ENCODE measurements at places on chromosomes 16 and 17.

DNA sequence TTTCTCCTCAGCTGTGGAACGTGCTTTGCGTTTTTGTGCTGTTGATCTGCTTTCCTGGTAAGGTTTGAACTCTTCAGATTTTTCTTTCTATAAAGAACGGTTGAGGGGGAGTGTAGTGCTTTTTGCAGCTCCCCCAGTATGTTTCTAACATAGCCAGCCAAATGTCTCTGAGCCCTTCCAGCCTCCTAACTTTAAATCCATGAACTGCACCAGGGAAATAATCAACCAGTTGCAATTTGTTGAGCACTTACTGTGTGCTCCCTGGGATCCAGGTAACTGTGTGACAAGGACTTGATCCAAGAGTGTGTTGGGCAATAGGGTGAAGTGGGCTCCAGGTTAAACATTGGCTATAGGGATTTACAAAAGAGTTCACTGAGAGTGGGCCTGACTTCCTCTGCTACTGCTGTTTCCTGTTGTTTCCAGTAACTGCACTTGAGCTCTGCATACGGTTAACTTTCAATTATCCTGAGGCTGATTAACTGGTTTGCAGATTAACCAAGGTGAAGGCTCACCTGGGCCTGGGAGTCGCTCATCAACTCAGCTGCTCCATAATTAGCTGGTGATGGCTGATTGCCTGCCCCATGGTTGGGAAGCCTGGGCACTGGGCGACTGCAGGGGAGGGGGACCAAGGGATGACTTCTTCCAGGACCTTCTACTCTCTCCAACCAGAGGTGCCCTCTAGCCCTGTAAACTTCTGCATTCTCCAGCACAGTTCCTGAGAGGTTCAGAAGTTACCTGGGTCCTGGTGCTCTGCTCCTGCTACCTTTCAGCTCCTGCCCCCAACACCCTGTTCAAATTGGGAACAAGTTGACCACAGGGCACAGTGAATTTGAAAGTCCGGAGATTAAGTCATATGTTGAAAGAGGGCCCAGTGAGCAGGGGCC is 19.5 kb downstream of the HLF start:
- DNase-seq = no peak

DNA sequence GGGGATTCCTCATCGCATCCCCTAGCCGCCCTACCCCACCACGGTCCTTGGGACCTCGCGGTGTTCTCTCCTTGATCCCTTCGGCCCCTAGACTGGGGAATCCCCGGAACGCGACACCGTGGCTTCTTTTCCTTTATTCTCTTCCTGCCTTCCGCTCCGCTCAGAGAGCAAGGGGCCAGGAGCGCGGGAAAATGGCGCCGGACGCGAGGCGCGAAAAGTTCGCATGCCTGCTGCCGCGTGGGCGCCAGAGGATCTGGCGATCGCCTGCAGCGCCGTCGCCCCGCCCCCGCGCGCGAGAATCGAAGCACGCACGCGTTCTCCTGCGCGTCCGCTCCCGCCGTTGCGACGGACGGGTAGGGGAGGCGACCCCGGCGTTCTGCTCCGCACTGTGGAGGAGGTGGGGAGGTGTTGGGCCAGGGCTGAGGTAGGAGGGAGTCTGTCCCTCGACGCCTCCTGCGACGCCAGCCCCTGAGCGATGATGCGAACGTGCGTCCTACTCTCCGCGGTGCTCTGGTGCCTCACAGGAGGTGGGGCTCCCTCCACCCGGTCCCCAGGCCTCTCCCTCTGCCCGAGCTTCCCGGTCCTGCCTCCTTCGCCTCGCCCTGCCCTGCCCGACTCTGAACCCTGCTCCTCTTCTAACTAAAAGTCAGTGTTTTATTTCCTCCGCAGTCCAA is at the start of gene ZPBP2:
Gene ZPBP2, plus strand, starts transcription at position 323 of the 674 bp plus-strand sequence. Its CDS starts 153 bp downstream, at position 476.
- no peak for DNase-seq

DNA sequence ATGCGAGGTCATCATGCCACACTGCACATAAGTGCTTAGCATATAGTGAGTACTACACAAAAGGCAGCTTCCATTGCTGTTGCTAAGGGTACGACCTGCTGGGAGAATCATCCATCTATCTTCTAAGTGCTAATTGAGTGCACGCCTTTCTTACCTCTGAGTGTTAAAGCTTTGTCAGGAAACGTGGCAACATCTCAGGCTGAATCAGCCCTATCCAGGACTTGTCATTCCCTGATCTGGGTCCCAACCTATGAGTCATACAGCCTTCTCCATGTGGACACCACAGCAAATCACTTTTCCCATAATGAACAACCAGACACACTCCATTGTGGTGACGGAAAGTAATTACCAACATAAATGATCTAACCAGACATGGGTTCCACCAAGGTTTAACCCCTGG is 201.1 kb upstream of the MAF start:
- no peak for DNase-seq

DNA sequence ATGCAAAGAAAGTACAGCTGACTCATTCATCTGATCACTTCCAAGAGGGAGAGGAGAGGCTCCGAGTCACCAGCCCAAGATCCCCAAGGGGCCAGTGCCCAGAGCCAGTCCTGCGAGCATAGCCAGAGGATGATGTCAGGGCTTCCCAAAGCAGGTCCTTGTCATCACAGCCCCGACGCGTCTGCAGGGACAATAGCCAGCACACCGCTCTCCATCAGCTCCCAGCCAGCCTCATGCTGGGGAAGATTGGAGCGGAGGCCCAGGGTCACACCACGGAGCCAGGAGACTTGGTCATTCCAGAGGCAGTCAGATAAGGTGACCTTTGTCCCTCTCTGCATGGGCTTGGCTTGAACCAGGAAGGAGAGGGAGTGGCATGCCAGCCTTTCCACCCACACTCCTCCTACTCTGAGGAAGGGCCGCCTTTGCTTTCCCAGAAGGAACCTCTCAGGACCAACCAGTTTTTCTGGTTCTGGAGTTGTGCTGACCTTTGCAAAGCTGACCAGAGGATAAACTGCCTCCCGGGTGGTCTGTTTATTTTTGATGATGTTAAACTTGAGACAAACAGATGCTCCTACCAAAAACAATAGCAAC is 58.3 kb upstream of the ARHGAP44 start:
- DNase-seq = no peak

GRCh38 chr16:86044881-86045590 is 146.1 kb downstream of the IRF8 start:
- no peak for DNase-seq

DNA sequence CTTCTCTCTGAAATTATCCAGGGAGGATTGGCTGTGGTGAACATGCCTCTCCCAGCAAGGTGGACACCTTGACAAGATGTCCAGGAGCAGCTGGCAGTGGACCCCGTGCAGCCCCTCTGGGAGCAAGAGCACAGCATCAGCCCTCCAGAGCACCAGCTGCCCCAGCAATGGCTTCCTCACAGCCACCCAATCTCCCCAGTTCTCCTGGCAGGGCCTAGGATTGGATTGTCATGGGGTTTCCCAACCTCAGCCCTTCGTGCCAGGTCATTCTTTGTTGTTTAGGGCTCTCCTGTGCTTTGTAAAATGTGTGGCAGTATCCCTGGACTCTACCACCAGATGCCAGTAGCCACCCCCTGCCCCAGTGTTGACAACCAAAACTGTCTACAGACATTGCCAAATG is 1.8 kb upstream of the KRT36 start:
- no peak for DNase-seq

GRCh38 chr17:46056800-46057304 is 57.8 kb downstream of the STH start:
- DNase-seq = peak; percentile 85

DNA sequence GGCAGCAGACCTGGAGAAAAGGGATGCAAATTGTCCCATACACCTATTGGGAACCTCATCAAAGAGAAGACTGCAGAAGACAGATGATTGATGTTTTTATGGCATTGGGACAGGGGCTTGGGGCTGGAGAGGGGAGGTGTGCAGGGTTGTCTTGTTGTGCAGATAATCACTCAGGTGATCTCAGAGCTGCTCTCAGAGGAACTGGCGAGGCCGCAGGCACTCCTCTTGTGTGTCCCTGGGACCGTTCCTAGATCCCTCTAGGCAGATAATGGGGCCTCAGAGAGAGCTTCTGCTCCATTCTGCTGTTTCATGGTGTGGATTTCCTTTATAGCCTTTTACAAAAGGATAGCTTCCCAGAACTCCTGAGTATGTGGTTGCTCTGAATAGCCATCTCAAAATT is 1.6 kb downstream of the RNF213 start:
- no peak for DNase-seq

- no peak for DNase-seq
These were observed 28.2 kb upstream of the PSMD7 start for GRCh38 chr16:74268372-74268782.

GRCh38 chr17:2033153-2033552 is 3.2 kb downstream of the DPH1 start:
- no peak for DNase-seq

GRCh38 chr17:44837196-44837595 is 7.1 kb upstream of the GJC1 start:
- DNase-seq = no peak

- DNase-seq = no peak
These were observed 7.9 kb downstream of the MAPK8IP3 start for GRCh38 chr16:1713933-1714332.

- no peak for DNase-seq
These were observed 69.4 kb upstream of the CREBBP start for GRCh38 chr16:3949946-3950342.

GRCh38 chr16:19359556-19359955 is 58.1 kb upstream of the TMC5 start:
- no peak for DNase-seq

DNA sequence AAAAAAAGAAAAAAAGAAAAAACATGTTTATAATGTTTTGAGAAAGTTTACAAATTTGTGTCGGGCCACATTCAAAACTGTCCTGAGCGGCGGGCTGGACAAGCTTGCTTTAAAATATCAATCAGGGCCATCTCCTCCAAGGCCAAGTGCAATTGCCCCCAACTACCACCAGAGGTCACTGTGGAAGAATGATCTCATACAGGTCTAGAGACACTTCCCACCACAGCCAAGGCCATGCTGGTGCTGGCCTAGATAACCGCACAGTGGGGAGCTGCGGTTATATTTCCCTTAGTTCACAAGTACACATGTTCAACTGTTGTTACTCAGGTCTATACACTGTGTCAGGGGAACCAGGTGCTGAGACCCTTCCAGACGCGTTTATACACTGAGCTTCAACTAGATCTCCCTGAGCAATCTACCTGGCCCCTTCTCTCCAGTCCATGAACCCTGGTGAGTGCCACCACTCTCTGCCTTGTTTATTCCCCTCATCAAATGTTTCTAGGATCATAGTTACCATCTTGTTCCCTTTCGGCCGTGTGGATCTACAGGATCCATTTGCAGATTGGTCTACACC is 83.8 kb upstream of the CCL2 start:
- DNase-seq = peak; percentile 52

GRCh38 chr16:20023190-20023589 is 50.5 kb downstream of the GPR139 start:
- peak; percentile 22 for DNase-seq

GRCh38 chr16:28298511-28298878 is 6.2 kb downstream of the SBK1 start:
- no peak for DNase-seq

DNA sequence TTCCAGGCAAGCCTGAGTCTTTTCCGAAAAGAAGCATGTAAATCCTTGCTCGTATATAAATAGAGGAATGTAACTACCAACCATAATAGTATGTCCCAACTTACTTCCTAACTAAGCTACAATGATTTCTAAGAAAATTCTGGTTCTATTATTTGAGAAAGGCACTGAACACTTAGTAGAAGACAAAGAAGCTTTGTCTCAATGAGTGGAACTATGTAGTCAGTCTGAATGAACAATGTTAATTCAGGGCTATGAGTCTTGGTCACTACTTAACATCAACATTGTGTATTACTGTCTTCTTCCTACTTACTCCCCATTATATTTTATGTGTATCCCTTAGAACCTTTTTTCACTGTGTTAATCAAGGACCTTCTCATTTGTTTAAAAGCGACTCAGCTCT is 206.0 kb downstream of the CYB561 start:
- no peak for DNase-seq

DNA sequence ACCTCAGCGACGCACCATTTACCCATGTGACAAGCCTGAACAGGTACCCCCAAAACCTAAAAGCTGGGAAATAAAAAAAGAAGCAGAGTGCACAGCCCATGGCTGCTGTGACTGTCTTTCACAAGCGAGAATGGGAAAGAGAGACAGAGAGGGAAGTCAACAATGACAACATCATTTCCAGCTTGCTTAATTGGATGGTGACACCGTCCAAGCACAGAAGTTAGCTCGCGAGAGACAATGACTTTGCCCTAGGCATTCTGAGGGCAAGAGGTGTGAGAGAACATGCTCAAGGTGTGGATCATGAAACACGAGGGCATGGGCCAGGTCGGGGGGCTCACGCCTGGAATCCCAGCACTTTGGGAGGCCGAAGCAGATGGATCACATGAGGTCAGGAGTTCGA is 19.3 kb upstream of the NSMCE1 start:
- no peak for DNase-seq

DNA sequence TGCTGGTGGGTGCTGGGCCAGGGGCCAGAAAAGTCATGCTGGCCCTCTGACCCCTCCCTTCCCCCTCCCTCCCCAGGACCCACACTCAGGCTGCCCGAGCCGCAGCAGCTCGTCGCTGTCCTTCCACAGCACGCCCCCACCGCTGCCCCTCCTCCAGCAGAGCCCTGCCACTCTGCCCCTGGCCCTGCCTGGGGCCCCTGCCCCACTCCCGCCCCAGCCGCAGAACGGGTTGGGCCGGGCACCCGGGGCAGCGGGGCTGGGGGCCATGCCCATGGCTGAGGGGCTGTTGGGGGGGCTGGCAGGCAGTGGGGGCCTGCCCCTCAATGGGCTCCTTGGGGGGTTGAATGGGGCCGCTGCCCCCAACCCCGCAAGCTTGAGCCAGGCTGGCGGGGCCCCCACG is 8.3 kb upstream of the CISD3 start:
- no peak for DNase-seq

DNA sequence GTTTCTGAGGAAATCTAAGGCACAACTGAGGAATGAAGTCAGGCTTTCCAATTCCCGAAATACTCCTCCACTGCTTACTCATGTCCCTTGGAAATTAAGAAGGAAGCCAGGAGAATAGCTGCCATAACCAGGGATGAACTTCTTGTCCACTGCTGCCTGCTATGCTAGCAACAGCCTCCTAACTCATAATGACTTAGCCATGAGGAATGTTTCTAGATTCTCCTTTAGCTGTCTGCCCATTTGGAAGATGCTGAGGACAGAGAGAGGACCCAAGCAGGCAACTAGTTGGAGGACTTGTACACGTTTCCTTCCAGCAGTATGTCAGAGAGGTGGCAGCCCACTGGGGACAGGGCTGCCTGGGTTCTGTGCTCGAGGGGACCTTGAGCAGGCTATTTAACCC is 939 bp upstream of the CCL2 start:
- DNase-seq = peak; percentile 65
